ENCODE measurements at places on chromosomes 12 and 14. TPM values are rescaled to one million over a fixed set of nuclear protein-coding genes. Genes with fewer than 3 reads are reported as not detected.

The GPR132 gene
- total RNA-seq, result 0.09 TPM

DNA sequence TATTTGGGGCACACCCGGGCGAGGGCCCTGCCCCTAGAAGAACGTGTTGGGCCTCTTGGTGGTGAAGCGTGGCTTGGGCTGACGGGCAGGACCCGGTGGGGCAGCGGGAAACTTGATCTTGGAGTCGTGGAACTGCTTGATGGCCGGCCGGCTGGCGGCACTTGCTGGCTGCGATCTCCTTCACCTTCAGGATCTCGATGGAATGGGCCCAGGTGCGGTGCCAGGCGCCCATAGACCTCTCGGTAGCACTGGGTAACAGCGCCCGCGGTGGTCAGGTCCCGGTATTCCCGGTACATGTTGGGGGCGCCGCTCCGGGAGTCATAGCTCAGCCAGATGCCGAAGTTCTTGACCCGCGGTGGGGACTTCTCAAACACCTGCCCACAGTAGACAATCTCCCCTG lies 16.5 kb downstream of the UBR7 start:
- no peak overlapping the region for H3K4me3 ChIP-seq
- no peaks in the 10 kb centered on the region for H3K27me3 ChIP-seq
- DNase-seq, result no peak
- H3K36me3 ChIP-seq, result peaks cover 45% of the 10 kb centered on the region

- no peaks in the 10 kb centered on the region for H3K27me3 ChIP-seq
- no peak overlapping the region for H3K4me3 ChIP-seq
- no peaks in the 10 kb centered on the region for H3K36me3 ChIP-seq
- no peak for DNase-seq
- H3K27ac ChIP-seq, result no peak overlapping the region
- peaks cover 5% of the 10 kb centered on the region for H3K4me1 ChIP-seq
Observed at GRCh38 chr12:88267630-88268029, 125.5 kb downstream of the TMTC3 start.

The EPS8 gene
- total RNA-seq, result 3.9 TPM

GRCh38 chr12:65560286-65560685 lies 264.0 kb upstream of the HMGA2 start:
- no peak overlapping the region for H3K4me3 ChIP-seq
- H3K36me3 ChIP-seq, result peaks cover 14% of the 10 kb centered on the region
- no peak overlapping the region for H3K27ac ChIP-seq
- H3K27me3 ChIP-seq, result peaks cover 6% of the 10 kb centered on the region
- DNase-seq, result no peak

- H3K4me3 ChIP-seq, result no peak overlapping the region
- no peak overlapping the region for H3K27ac ChIP-seq
- DNase-seq, result no peak
Observed at GRCh38 chr12:105555556-105556295, 225.2 kb downstream of the C12orf75 start.

The MIP gene
- total RNA-seq, result not detected
